ENCODE measurements at places on chromosomes 2 and 18.

DNA sequence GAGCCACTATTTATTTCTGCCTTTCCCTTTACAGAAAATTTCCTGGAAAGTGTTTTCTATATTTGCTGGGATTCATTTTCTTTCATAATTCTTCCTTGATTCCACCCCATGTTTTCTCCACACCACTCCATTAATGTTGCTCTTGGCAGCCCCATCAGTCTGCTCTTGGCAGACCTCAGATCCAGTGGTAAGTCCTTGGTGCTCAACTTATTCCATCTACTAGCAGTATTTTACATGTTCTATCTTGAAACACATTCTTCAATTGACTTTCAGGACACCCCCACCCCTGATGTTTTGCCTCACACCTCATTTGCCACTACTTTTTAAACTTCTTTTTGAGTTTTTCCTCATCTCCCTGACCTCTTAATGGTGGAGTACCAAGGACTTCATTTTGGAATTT lies 65.0 kb downstream of the HNMT start:
- no peak for ATAC-seq

- no peak for ATAC-seq
Measured at GRCh38 chr2:78999406-78999805, 26.1 kb upstream of the REG3G start.

GRCh38 chr2:20551260-20551944 lies 99.5 kb downstream of the HS1BP3 start:
- ATAC-seq: peak; percentile 96

- no peak for ATAC-seq
Measured at GRCh38 chr2:213640738-213641425, 356.6 kb downstream of the SPAG16 start.

DNA sequence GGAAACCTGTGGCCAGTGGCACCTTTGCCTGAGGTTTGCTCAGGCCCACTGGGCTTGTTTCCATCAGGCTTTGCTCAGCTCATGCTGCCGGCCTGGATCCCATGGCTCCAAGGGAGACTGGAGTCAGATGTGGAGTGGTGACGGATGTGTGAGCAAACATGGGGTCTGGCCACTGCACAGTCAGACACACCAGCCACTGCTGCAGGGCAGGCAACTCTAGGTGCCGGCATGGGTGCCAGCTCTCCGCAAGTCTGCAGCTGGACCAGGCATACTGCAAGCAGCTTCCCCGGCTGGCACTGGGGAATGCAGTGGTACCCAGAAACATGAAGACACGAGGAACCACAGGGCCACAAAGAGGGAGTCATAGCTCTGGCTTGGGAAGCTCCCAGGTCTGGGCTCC lies 37.4 kb downstream of the TDRD15 start:
- no peak for ATAC-seq

GRCh38 chr2:229752970-229753729 lies 38.8 kb upstream of the DNER start:
- no peak for ATAC-seq

GRCh38 chr2:23388294-23388693 lies 3.3 kb downstream of the KLHL29 start:
- ATAC-seq: no peak

DNA sequence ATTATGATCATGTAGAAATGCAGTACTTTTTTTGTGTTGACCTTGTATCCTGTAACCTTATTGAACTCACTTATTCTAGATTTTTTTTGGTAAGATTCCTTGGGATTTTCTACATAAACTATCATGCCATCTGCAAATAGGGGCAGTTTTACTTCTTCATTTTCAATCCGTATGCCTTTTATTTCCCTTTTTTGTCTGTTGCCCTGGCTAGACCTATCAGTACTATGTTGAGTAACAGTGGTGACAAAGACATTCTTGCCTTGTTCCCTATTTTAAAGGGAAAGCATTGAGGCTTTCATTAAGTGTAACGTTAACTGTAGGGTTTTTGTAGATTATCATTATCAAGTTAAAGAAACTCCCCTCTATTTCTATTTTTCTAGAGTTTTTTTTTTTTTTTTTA lies 92.3 kb downstream of the LYPD1 start:
- no peak for ATAC-seq

DNA sequence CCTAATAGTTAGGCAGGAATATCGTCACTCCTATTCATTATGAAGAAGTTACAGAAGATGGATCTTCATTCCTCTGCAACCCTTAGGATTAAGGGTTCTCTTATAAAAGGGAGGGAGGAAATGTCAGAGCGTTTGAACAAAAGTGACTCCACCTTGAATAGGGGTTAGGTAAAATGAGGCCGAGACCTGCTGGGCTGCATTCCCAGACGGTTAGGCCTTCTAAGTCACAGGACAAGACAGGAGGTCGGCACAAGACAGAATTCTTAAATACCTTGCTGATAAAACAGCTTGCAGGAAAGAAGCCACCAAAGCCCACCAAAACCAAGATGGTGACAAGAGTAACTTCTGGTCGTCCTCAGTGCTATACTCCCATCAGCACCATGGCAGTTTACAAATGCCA lies 147.6 kb downstream of the CDCA7 start:
- no peak for ATAC-seq

- ATAC-seq: peak; percentile 72
Measured at GRCh38 chr2:231696004-231696367, 12.3 kb upstream of the PTMA start.

GRCh38 chr2:30758191-30758651 lies 49.0 kb downstream of the CAPN13 start:
- peak; percentile 49 for ATAC-seq

DNA sequence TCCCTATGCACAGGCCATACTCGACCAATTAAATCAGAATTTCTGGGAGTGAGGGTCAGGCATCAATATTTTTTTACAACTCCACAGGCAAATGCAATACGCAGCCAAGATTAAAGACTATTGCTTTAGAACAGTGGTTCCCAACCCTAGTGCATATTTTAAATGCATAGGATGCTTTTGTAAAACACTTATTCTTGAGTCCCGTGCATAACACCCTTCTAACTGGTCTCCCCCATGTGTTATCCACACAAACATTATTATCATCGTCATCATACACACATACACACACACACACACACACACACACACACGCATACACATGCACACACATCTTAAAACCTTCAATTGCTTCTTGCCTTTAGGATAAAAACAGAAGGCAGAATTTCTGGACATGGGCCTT lies 145.0 kb upstream of the PELI1 start:
- no peak for ATAC-seq

GRCh38 chr2:159035790-159036411 lies 67.5 kb downstream of the TANC1 start:
- ATAC-seq: peak; percentile 85

DNA sequence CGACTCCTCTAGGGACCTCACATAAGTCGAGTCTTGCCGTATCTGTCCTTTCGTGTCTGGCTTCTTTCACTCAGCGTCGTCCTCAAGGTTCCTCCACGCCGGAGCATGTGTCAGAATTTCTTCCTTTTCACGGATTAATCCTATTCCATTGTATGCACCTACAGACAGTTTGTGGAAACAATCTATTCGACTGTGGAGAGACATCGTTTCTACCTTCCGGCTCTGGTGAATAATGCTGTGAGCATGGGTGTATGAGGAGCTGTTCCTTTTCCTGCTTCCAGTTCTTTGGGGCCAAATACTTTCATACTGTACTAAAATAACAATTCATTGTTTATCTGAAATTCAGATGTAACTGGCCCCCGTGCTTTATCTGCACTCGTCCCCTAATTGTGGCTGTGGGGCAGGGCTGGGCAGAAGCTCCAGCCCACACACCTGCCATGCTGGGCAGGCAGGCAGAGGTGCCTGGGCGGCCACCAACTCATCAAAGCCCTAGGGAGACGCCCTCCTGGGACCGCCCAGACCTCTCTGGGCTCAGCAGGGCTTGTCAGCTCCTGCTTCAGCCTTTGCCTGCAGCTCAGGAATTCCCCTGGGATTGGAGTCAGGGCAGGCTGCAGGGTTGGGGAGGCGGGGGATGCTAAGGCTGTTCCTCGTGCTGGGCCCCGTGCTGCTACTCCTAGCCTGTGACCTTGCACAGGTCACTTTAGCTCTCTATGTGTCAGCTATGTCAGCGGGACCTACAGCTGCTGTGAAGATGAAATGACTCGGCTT lies 14.5 kb downstream of the GPC1 start:
- no peak for ATAC-seq

DNA sequence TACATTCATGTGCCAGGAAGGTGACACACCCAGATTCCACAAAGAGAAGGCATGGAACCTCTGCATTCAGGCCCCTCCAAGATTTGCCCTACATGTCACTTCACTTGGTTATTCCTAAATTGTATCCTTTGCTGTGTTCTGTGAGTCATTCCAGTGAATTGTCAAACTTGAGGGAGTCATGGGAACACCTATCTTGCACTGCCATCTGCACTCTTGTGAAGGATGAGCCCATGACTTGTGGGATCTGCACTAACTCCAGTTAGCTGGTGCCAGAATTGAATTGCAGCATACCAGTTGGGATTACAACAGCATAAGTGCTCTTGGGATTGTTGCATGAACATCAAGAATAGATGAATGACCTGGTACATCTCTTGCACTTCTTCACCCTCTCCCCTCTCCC lies 1288.0 kb upstream of the ZEB2 start:
- ATAC-seq: no peak

DNA sequence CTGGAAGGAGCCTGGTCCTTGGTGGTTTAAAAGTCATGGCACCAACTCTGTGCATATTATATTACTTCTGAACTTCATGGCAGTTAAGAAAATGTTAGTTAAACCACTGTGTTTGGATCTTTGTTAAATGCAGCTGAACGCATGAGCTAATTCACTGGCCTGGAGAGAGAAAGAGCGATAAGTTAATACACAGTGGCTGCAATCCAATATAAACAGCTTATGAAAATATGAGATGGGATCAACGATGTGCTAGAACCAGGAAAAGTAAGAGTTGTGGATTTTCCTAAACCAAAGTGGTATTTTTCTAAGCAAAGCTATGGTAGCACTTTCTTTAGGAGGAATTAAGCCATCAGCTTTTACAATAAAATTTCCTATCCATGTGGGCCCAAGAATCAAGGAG lies 326.7 kb downstream of the MTX2 start:
- ATAC-seq: no peak

DNA sequence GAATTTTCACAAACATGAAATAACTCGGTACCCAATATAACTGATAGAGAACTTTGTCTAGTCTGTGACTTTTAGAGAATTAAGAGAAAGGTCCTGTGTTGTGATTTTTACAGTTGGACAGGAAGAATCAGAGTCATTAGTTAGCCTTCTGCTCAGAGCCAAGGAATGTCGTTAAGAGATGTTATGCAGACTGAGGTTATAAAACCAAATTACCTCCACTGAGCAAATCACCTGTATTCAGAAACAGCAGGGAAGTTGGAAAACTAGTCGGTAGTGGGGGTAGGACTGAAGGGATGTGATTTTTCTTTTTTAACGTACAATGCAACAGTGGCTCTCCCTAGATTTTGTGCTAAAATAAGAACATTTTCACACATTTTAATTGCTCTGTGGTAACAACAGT lies 18.5 kb downstream of the TANK start:
- ATAC-seq: no peak

- peak; percentile 78 for ATAC-seq
Measured at GRCh38 chr18:23689616-23690504, 607 bp downstream of the LAMA3 start.

DNA sequence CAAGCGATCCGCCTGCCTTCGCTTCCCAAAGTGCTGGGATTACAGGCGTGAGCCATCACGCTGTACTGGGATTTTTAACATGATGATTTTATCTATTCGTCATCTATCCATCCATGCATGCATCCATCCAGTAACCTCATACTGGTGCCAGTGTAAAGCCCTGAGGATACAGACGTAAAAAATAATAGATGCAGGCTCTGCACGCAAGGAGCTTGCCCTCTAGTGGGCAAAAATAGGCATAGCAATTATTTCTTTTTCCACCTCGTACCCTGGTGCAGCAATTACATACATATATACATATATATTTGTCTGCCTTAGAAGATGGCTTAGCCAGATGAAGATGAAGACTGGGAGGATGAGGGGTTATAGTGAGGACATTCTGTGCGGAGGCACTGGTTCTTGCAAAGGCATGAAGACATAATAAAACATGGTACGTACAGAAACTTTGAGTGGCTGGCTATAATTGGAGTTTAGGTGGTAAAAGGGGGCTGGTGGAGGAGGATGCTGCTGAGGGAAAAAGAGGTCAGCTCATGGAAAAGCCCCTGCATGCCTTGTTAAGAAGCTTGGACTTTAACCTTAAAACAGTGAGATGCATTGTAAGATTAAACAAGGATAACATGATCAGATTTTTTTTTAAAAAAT lies 19.6 kb upstream of the RPIA start:
- ATAC-seq: peak; percentile 91

DNA sequence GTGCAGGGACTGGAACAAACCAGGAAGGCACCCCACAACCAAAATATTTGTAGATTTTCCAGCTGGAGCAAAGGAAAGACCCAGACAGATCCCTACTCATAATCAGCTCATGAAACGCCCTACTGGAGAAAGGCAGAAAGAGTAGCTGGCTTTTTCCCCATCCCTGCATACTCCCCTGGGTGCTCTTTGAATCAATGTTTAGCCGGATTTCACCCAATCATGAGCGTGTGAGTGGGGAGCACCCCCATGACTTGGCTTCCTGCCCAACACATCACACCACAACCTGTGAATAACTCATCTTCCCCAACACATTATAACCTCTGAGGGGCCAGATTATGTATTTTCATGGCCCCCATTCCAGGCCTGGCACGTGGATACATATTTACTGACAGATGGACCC lies 35.1 kb upstream of the SLC14A1 start:
- no peak for ATAC-seq

DNA sequence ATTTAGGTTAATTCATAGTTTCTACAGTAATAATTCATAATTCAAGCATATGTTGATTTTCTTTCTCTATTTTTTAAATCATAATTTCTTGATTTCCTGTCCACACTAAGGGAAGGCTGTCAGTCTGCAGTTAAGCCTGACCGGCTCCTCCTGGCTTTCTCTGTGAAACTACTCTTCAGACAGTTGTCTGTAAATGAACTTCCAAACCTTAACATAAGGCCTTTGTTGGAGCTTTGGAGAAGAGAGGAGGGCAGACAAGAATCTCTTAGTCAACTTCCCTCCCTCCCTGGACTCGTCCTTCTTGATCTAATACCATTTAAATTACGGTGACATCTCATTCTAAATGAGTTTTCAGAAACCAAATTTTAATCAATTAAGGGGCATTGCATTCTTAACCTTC lies 404.1 kb upstream of the ST6GAL2 start:
- no peak for ATAC-seq

Measured in SK-N-SH treated with all-trans-retinoic acid at 6 μM for 48 hours (cell line).